ENCODE measurements at places on chromosomes 5 and 9.
A peak's percentile ranks its signal among the peaks of the same experiment; 100 is the strongest.

GRCh38 chr5:39775086-39775796, 350.5 kb upstream of the DAB2 start:
- DNase-seq, result no peak

DNA sequence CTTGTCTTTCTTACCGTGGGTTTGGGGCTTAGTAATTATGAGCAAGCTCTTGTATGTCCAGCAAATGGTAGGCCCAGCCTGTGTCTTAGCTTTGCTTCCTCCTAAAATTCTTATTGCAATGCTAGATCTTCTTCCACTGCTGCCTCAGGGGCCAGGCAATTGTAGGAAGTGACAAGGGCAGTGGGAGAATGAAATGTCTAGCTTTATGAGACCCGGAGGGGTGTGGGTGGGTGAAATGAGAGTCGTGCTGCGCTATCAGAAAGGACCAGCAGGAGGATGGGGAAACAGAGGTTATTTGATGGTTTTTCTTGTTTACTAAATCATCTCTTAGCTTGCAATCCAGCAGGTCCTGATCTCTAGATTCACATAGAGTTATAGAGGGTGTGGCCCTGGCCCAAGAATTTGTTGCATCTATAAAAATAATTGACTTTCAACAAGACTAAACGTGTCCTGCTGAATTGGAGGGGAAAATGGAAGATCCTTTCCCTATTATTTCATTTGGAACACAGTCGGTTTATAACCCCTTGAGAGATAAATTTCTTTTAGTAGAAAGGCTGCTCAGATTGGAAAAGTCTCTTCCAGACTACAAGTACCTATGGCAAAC, 43.7 kb downstream of the ZNF366 start:
- DNase-seq, result no peak

- DNase-seq, result no peak
These were observed 852.0 kb upstream of the CDH6 start for GRCh38 chr5:30341466-30341865.

DNA sequence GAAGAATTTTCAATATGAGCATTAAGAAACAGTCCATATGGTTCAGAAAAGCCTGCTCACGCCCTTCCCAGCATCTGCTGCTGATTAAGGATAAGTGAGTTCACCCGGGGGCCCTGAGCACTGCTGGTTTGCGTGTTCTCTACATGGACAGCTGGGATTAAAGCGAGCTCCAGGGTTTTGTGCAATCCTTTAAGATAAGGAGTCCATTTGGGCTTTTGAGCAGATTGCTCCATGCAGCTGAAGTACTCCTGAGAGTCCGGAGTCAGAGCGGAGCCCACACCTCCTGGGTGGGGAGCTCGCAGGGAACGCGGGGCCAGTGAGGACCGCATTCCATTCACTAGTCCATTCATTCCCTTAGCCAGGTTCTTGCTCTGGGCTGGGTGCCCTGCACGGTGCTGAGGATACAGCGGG, 149.3 kb upstream of the COL5A1 start:
- DNase-seq, result no peak

DNA sequence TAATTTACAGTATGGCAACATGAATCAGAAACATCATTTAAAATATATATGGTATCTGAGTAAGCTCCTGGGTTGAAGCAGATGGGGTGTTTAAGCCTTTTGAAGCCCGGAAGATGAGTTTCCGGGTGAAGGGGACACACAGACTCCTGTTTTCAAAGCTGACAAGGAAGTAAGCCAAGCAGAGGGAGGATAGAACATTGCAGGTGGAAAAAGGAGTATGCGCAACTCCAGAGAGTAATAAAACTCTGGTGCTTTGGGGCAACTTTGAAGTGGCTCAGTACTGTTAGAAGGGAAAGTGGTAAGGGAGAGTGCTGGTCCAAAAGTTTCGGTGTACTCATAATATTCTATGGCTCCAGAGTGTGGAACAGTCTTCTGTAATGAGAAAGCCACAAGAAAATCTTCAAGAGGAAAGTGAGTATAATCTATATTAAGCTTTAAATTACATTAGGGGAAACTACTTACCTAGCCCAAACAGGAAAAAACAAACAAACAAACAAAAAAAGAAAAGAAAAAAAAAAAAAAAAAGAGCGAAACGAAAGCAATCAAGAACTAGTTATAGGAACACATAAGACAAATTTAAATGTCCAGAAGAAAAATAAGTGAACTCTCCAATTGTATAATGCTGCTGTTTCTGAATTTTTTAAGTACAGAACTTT, 2.3 kb upstream of the ST8SIA4 start:
- DNase-seq, result peak; percentile 3

- DNase-seq, result no peak
These were observed 47.5 kb upstream of the SH3PXD2B start for GRCh38 chr5:172501708-172502320.

- peak; percentile 9 for DNase-seq
These were observed 125.1 kb downstream of the PDE4D start for GRCh38 chr5:59768152-59769040.

GRCh38 chr5:76291305-76292077, 111.6 kb upstream of the IQGAP2 start:
- DNase-seq, result no peak

GRCh38 chr5:65394087-65394486, 87.6 kb downstream of the ADAMTS6 start:
- no peak for DNase-seq

- no peak for DNase-seq
These were observed 380.4 kb downstream of the PTPRD start for GRCh38 chr9:10232352-10232930.

DNA sequence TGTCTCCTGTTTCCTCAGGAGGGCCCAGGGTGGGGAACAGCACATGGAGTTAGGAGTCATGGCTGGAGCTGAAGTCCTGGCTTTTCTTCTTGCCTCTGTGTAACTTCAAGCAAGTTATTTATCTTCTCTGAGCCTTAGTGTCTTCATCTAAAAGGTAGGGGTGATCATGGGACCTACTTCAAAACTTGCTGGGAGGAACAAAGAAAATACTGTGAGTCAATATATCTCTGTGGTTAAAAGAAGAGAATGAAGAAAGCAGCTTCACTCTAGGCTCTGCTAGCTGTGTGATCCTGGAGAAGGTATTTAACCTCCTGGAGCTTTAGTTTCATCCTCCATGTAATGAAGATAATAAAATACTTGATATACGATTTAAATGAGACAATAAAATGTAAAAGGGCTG, 26.5 kb downstream of the AFAP1L1 start:
- DNase-seq, result no peak

DNA sequence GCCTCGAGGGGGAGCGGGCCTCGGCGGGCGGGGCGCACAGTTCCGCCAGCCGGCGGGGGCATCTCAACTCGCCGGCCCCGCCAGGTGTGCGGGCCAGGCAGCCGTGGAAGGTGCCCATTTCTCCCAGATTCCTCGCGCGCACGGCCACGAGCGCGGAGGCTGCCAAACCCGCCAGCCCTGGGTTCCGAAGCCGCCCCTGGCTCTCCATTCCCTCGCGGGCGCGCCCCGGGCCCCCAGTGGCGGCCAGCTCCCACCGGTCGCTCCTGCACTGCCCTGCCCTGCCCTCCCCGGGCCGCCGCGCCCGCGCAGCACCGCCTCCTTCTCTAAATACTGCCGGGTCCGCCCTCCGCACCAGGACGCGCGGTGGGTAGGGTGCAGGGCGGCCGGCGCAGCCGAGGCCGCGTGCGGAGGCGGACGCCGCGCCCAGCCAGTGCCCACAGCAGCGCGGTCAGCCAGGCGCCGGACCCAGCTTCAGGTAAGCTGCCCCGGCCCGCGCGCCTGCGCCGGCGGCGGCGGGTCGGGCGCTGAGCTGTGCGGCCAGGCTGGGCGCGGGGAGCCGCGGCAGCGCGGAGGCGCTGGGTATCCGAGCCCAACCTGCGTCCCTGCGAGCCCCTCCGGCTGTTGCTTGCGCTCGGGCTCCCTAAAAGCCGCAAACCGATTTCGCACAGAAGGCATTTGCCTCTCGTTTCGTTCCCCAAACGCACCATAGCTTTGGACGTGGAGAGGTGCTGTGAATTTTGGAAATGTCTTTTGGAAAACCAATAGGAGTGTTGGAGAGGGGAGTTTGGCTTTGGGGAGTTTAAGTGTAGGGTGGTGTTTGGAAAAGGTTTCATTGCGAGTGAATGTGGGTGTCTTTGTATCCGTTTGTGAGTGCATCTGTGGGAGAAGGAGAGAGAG, at the start of gene TMEM171:
Gene TMEM171 (plus strand): TSS at position 354 of the 897 bp plus-strand sequence. CDS start 2,799 bp downstream, outside the sequence.
- peak; percentile 22 for DNase-seq

DNA sequence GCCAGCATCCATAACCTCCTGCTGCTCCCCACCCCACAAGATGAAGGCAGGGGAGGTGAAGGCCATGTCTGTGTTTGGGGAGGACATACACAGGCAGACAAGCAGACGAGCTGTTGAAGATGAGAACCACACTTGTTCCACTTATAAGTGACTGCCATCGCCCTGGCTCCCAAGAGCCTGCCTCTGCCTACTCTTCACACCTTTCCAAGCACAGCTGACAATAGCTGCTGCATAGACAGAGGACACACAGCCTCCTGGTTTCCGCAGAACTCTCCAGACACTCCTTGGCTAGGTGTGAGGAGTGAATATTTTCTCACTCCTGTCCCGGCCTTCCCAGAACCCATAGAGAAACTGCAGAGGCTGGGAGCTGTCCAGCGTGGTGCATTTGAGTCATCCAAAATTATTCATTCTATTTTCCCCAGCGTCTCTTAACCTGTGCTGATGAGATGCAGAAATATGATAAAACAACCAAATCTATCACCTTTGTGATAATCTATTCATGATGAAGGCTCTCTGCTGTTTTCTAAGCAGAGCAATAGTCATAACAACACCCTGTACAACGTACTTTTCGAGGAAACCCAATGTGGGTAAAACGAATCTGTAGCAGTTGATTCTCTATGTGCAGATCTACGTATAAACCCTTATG, 24.7 kb downstream of the KLF9 start:
- DNase-seq, result no peak

All from activated naive CD8-positive, alpha-beta T cell treated with anti-CD3 and anti-CD28 coated beads for 36 hours (primary cell).